ENCODE measurements at places on chromosomes 13 and 19. TPM values are rescaled to one million over a fixed set of nuclear protein-coding genes. Genes with fewer than 3 reads are reported as not detected.

DNA sequence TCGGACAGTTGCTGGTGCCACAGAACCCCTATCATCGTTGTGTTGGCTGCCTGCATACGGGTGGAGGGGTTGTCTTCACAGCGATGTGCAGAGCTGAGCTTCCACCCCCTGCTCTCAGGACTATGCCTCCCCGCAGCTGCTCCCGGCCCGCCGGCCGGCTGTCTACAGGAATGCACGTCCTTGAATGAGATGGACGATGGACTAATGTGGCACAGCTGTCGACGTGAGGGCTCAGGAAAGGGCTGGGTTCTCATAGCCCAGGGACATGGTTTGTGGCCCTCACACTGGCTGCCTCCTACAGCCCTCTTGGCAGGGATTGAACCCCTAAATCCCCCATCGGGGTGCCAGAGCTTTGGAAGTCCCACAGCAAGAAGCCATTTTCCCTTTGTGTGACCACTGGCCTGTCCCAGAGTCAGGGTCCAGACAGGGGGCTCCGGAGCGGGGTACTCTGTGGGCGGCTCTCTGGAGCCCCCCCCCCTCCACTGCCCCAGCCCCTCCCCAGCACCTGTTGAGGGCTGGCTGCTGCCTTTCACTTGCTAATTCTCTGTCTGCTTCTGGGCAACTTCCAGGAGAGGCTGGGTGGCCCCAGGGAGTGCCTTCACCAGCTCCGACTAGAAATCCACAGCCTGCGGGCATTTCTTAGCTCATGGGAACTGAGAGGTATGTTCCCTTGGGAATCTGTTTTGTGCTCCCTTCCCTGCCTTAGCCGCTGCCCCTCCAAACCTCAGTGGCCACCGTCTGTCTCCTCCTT lies 40.2 kb downstream of the TSSK6 start:
- DNase-seq: no peak
- peaks cover 23% of the 10 kb centered on the region for H3K36me3 ChIP-seq
- H3K27ac ChIP-seq: peak overlapping the region; percentile 75

The FBXW9 gene
- 8.8 TPM for total RNA-seq

The CCDC159 gene
- 18.0 TPM for total RNA-seq

The F10 gene
- not detected for total RNA-seq

The FBXO27 gene
- total RNA-seq: 0.71 TPM

The RYR1 gene
- total RNA-seq: 3.1 TPM

DNA sequence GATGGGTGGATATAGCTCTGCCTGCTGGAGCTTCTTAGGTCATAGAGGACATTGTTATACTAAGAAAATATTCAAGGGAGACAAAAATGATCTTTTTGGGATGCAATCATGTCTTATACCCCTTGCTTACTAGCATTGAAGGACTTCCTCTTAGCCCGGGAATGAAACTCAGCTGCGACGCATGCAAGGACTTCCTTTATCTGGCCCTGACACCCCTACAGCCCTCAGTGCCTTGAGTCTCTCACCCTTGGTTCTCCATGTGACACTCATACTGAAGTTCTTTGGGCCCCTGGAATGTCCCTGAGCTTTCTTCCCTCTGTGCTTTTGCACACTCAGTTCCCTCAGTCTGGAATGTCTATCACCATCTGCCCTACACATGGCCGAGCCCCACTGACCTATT lies 72.5 kb upstream of the MTIF3 start:
- no peak for DNase-seq
- no peaks in the 10 kb centered on the region for H3K4me1 ChIP-seq
- H3K4me3 ChIP-seq: no peak overlapping the region
- H3K36me3 ChIP-seq: no peaks in the 10 kb centered on the region
- H3K27ac ChIP-seq: no peak overlapping the region

DNA sequence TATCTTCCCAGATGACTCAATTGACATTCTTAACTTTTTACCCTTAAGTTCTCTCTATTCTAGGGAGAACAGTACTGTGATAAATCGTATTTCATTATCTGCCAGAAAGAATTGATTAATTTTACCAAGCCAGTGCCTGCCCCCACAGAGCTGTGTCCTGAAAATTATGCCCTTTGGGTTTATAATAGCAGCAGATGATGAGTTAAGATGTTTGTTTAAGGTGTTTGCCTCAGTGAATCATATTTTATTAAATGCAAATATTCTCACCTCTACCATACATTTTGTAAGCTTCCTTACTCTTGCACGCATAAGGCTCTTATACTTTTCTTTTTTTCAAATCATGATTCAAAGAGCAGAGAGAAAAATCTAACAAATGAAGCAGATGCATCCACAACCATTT lies 318.6 kb downstream of the DCT start:
- no peak overlapping the region for H3K4me3 ChIP-seq
- no peaks in the 10 kb centered on the region for H3K36me3 ChIP-seq
- H3K27ac ChIP-seq: no peak overlapping the region
- H3K4me1 ChIP-seq: no peaks in the 10 kb centered on the region
- H3K27me3 ChIP-seq: no peaks in the 10 kb centered on the region

The ZNF358 gene
- total RNA-seq: 8.5 TPM

The RAB3D gene
- total RNA-seq: 7.5 TPM

The PSMC4 gene
- 114 TPM for total RNA-seq

DNA sequence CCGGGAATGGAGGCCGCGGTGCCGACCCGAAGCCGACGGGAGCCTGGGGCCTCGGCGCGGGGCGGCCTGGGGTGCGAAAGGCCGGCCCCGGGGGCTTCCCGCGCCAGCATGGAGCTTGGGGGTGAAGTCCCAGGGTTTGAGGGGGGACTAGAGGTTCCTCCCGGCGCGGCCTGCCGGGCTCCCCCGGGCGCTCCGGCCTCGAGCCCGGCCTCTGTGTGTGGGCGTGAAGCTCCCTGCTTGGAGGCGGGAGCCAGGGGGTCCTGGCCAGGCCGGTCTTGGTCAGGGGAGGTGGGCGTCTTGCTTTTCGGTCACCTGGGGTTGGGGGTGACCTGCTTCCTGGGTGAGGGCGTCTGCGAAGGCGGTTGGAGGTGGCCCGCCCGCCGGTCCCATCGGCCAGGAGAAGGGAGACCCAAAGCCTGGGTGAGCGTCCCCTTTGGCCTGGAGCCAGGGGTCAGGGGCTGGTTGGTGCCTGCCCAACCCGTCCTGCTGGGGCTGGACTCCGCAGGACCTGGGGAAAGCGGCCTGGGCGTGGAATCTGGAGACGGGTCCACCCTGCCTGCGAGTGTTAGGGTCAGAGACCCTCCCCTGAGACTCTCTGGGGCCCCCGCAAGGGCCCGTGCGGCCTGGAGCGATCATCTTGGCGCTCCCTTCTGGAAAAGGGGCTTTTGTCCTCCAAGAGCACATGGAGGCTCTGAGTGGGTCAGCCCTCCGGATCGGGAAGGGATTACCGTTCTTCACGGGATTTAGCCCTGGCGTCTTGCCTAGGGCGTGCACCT lies 535 bp downstream of the BSG start:
- no peaks in the 10 kb centered on the region for H3K27me3 ChIP-seq
- H3K4me3 ChIP-seq: peak overlapping the region; percentile 90
- peak; percentile 41 for DNase-seq
- H3K36me3 ChIP-seq: peaks cover 6% of the 10 kb centered on the region
- H3K4me1 ChIP-seq: peaks cover 36% of the 10 kb centered on the region
- peak overlapping the region; percentile 58 for H3K27ac ChIP-seq

- H3K27ac ChIP-seq: no peak overlapping the region
- H3K27me3 ChIP-seq: peaks cover 60% of the 10 kb centered on the region
- no peak for DNase-seq
- peak overlapping the region; percentile 73 for H3K4me3 ChIP-seq
Measured at GRCh38 chr19:30227012-30227621, 145.1 kb upstream of the ZNF536 start.

GRCh38 chr13:45048890-45049407 lies 59.6 kb downstream of the GPALPP1 start:
- H3K4me3 ChIP-seq: no peak overlapping the region
- no peak overlapping the region for H3K27ac ChIP-seq

The POSTN gene
- total RNA-seq: not detected

DNA sequence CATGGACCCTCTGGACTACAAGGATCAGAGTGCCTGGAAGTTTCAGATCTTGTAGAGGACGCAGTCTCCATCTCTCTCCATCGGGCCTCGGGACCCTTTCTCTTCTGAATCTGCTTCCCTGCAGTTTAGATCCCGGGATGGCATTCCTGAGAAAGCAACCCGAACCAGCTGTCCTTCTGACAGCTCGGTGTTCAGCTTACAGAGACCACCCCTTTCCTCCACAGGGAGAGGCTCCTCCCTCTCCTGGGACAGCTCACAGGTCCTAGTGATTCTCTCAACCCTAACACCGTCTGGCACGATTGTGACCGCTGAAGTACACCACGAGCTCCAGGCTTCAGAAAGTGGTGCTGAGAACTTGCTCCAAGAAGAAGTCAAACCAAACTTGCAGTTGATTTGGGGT lies 18.2 kb downstream of the CRX start:
- no peak overlapping the region for H3K27ac ChIP-seq
- no peak overlapping the region for H3K4me3 ChIP-seq
- no peaks in the 10 kb centered on the region for H3K4me1 ChIP-seq
- DNase-seq: no peak
- peaks cover 9% of the 10 kb centered on the region for H3K27me3 ChIP-seq

GRCh38 chr13:23850134-23850533 lies 39.1 kb downstream of the MIPEP start:
- H3K4me1 ChIP-seq: peaks cover 2% of the 10 kb centered on the region
- H3K27ac ChIP-seq: no peak overlapping the region
- H3K27me3 ChIP-seq: no peaks in the 10 kb centered on the region
- no peak for DNase-seq

The PCSK4 gene
- 1.8 TPM for total RNA-seq

DNA sequence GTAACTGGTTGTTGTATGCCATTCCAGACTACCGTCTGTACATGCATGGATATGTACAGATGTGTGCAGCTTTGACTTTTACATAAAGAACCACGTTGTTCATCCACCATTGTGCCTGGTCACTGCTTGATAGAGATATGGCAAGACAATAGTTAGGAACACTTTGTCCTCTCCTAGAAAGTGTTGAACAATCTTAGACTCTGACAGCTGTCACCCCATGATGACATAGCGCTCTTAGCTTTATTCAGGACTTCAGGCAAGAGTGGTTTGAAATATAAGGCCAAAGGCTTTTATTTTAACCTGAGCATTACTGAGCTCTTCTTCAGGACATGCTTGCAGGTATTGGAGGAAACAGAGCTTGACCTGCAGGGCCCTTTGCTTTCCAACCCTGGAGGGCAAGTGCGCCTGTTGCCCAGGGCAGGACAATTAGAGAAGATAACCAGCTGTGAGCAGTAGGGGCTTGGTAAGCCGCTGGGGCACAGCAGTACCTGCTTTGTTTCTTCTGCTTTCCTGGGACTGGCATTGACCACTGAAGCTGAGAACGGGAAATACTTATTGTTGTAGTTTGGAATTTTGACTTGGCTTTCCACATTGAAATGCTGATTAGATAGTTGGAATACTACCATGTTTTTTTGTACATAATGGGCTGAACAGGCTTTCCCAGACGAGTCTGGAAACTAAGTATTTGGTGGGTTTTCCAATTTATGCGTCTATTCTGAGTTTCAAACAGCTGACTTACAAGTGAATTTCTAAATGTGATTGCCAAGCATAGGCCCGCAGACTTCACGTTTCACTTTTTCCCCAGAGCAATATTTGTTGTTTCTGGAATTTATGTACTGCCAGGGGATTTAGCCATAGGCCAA lies 51.1 kb downstream of the GARRE1 start:
- no peak for DNase-seq
- no peak overlapping the region for H3K27ac ChIP-seq
- H3K4me3 ChIP-seq: no peak overlapping the region
- H3K36me3 ChIP-seq: peaks cover 14% of the 10 kb centered on the region

The ZNF567 gene
- 7.4 TPM for total RNA-seq

DNA sequence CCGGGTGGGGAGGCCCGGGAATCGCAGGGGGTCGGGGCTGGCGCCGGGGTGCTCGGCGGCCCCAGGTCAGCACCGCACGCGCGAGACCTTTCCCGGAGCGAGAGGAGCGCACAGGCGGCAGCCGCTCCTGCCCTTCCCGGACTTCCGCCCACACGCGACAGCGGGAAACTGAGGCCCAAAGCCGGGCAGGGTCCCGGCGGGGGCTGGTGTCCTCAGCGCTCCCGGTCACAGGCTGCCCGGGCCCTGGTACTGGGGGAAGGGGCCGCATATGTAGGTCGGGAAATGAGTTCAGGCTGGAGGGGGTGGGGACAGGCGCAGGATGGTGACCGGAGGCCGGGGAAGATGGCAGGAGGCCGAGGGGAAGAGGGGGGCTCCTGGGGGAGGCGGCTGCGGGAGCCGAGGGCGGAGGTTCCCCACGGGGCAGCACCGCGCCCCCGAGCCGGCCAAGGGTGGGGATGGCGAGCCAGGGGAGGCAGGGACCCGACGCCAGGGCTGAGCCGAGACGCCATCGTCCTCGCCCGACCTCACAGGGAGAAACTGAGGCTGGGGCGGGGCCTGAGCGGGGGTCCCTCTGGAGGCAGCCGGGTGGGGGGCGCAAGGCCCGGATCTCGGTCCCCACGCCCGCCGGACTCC lies 662 bp downstream of the CBARP start:
- H3K36me3 ChIP-seq: no peaks in the 10 kb centered on the region
- no peak for DNase-seq
- H3K27ac ChIP-seq: no peak overlapping the region
- peaks cover 22% of the 10 kb centered on the region for H3K4me1 ChIP-seq

- no peak overlapping the region for H3K27ac ChIP-seq
- H3K27me3 ChIP-seq: no peaks in the 10 kb centered on the region
- no peak overlapping the region for H3K4me3 ChIP-seq
- no peak for DNase-seq
- no peaks in the 10 kb centered on the region for H3K4me1 ChIP-seq
Measured at GRCh38 chr13:25214491-25215252, 42.6 kb upstream of the AMER2 start.

- H3K27ac ChIP-seq: no peak overlapping the region
- no peak overlapping the region for H3K4me3 ChIP-seq
- no peaks in the 10 kb centered on the region for H3K27me3 ChIP-seq
- peaks cover 18% of the 10 kb centered on the region for H3K4me1 ChIP-seq
- DNase-seq: no peak
Measured at GRCh38 chr13:104976986-104977385, 1558.5 kb downstream of the EFNB2 start.

DNA sequence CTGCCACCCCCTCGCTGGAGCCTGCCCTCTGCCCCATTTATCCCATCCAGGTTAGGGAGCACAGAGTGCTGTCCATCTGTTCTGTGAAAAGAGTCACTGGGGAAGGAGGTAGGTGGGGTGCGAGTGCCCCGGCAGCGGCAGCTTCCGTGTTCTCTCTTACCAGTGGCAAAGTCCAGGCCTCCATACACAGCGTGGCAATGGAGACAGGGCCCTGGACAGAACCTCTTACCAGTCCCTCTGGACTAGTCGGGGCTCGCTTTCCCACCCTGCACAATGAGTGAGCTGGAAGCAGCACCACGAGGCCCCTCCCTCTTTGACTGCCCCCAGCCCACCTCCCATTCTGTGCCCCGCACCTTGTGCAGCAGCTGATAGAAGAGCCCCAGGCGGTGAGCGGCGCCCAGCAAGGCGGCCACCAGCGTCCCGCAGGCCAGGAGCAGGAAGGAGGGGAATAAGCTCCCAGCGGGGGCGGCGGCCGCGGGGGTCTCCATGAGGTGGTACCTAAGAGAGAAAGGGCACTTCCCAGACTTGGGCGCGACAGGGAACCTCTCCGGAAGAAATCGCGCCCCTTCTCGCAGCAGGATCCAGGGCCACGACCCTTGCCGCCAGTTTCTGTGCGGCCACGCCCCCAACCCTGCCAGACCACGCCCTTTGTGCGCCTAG lies 17.5 kb downstream of the SYDE1 start:
- H3K4me1 ChIP-seq: peaks cover 25% of the 10 kb centered on the region
- no peak for DNase-seq
- H3K4me3 ChIP-seq: peak overlapping the region; percentile 87
- H3K27ac ChIP-seq: peak overlapping the region; percentile 96
- H3K36me3 ChIP-seq: peaks cover 22% of the 10 kb centered on the region

- no peak overlapping the region for H3K27ac ChIP-seq
- peaks cover 46% of the 10 kb centered on the region for H3K4me1 ChIP-seq
- H3K4me3 ChIP-seq: no peak overlapping the region
- no peak for DNase-seq
- no peaks in the 10 kb centered on the region for H3K36me3 ChIP-seq
Measured at GRCh38 chr13:40503966-40504591, 162.4 kb downstream of the FOXO1 start.
